ENCODE measurements at places on chromosomes 5 and 9.

DNA sequence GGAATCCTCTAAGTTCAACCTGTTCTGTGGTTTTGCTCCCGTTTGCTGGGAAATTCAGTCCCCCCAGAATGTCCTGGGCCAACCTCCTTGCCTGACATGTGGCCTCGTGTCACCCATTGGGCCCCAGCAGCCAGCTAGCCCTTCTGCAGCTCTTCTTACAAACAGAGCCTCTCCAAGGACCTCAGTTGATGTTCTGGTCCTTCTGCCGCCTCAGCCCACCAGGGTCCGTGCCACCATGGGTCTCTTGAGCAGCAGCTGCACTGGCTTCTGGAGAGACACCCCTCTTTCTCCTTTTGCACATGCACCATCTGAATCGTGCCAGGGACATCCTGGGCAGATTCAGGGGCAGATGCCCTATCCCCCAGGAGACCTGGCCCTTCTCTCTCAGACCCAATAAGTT, 85.0 kb downstream of the LMX1B start:
- no peak for ATAC-seq

DNA sequence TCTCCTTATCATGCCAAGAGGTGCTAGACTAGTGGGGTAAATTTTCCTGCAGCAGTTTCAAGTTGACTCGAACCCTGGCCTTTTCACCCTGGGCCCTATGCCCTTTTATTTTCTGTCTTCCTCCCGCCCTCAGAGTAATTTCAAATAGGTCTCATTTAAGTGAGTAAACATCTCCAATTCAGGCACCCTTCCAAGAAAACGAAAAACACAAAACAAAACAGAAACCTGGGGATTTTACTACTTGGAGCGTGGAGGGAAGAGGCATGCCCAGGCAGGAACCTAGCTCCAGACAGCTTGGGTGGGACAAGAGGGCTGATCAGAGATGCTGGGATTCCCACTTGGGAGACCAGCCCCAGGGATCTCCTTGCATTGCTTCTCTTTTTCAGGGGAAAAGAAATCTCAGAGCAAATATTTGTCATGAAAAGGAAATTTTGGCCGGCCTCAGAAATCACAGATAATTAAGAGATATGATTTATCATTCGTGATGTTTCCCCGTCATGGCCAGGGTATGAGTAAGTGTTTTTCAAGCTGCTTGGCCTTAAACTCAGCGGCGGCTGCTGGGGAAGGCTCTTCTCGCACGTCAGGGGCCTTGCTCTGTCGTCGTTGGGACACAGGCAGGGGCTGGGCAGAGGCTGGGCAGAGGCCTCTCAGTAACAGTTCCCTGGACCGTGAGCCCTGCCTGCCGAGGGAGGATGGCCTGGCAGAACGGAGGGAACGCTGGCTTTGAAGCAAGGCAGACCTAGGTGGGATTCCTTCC, 248.6 kb upstream of the KLF4 start:
- ATAC-seq, result peak; percentile 90

- ATAC-seq, result no peak
These were observed 52.6 kb downstream of the HINT1 start for GRCh38 chr5:131112424-131112823.

DNA sequence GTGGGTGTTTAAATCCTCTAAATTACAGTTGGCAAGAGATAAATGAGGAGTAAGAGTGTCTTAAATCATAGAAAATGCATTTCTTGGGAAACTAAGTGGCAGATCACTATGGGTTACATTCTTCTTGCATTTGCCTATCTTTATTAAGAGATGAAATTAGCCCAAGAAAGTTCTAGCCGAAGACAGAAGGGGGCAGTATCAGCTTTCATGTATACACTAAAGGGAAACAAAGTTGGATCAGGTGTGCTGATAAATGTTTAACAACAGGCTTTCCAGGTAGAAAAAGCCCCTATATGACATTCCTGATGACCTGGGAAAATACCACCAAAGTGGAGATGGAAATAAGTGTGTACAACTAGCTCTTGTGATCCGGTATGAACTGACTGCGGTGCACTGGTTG, 81.9 kb upstream of the TLR4 start:
- no peak for ATAC-seq

DNA sequence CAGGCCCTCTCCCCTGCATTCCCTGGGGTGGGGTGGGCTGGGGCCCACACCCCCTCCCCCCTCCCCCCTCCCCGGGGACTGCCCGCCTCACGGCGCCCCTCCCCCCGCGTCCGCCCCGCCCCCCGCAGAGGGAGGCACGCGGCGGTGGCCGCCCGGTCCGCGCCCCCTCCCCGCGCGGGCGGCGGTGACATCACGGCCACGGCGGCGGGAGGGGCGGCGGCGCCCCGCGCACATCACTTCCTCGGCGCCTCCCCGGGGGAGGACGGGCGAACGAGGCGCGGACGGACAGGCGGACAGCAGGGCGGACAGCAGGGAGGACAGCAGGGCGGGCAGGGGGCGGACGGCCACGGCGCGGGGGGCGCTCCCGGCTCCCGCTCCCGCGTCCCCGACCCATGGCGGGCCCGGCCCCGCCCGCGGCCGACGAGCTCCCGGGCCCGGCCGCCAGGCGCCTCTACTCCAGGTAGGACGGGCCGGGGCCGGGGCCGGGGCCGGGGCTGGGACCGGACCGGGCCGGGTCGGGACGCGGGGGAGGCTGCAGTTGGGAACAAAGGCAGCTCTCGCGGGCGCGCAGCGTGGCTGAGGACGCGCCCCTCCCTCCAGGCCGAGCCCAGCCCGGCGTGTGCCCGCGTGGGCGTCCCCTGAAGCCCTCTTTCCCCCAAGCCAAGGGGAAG, at the start of gene GPSM1:
Gene GPSM1 (plus strand): TSS at position 236 of the 671 bp plus-strand sequence. CDS start 157 bp downstream, at position 393.
- peak; percentile 16 for ATAC-seq

- no peak for ATAC-seq
These were observed 1242.9 kb upstream of the CDH6 start for GRCh38 chr5:29950416-29951145.

- ATAC-seq, result no peak
These were observed 47.1 kb downstream of the SH3RF2 start for GRCh38 chr5:145983446-145983845.

GRCh38 chr5:147918101-147918685, 11.9 kb upstream of the C5orf46 start:
- 0 out of 3 replicates have a peak, but pooled peaks have one; percentile 38 for ATAC-seq

GRCh38 chr9:129225815-129226214, 47.8 kb upstream of the IER5L start:
- peak; percentile 96 for ATAC-seq

DNA sequence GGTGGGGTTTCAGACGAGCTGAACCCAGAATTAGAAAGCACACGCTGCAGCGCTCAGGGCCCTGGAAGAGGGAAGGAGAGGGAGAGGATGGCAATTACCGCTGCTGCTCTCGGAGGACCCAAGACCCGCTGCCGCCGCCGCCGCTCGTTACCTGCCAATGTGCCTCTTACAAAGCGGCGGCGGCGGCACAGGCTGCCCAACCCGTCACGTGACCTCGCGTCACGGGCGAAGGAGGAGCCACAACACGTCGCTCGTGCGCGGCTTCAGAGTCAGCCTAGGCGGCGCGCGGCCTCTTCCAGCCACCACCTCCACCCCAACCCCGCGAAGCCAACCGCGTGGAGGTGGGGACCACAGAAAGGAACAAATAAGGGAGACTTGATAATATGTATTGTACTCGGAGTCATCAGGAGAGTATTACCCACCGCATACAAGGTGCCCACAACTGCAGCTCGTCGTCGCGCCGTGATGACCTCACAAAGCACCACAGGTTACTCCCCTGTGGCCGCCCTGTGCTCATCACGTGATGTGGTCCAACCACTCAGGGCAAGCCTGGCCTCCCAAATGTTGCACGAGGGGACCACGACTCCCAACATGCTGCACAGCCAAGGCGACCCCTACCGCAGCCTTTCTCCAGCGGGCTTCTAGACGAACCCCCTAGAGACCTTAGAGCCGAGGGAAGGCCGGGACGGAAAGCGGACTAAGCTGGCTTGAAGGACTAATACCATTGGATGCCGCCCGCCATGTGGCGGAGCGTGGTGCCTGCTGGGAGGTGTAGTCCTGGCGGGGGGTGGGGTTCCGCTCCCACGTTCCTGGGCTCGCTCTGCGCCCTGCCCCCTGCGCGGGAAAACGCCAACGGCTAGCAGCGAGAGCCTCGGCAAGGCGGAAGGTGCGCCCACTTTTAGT, at the start of gene UBAP2:
Gene UBAP2 (minus strand): TSS at position 161 of the 903 bp plus-strand sequence. CDS start 31,739 bp downstream, outside the sequence.
- ATAC-seq, result peak; percentile 92

DNA sequence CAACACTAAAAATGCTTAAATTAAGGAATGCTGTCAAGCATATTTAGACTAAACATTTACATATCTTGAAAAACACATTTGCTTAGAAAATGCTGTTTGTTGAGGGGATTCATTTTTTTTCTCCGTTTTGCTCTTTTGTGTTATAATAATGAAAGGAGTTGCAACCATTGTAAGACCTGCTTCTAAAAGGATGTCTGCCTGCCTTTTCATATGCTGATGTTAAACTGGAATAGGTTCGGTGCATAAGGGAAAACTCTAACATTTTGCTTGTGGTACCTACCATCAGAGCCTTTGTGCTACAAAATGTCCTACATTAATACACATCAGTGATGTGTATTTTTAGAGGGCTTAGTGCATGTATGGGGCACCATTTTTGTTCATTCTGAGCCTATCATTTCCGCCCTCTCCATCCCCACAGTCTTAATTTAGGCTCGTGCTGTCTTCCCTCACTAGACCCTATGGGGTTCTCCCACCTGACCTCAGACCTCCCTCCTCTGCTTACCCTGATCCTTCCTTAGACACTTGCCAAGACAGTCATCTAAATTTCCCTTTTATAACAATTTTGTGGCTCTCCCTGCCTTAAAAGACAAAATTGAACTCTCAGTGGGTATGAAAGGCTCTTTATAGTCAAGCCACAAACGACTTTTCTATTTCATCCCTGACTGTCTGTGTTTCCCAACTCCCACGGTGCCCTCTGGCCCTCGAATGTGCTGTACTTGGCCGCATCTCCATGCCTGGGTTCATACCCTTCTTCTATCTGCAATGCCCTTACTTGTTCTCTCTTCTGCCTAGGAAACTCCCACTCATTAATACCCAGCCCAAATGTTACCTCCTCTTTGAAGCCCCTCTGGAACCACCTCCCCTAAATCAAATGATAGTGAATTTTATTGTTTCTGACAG, 61.2 kb downstream of the CMYA5 start:
- no peak for ATAC-seq

- no peak for ATAC-seq
These were observed 35.7 kb upstream of the EGFL7 start for GRCh38 chr9:136626740-136627642.

Data from SK-N-SH treated with all-trans-retinoic acid at 6 μM for 48 hours (cell line).